Femur (tissue), 1 donor: ENCODE measurements at places on chromosomes 5 and 9.
A peak's percentile ranks its signal among the peaks of the same experiment; 100 is the strongest.

DNA sequence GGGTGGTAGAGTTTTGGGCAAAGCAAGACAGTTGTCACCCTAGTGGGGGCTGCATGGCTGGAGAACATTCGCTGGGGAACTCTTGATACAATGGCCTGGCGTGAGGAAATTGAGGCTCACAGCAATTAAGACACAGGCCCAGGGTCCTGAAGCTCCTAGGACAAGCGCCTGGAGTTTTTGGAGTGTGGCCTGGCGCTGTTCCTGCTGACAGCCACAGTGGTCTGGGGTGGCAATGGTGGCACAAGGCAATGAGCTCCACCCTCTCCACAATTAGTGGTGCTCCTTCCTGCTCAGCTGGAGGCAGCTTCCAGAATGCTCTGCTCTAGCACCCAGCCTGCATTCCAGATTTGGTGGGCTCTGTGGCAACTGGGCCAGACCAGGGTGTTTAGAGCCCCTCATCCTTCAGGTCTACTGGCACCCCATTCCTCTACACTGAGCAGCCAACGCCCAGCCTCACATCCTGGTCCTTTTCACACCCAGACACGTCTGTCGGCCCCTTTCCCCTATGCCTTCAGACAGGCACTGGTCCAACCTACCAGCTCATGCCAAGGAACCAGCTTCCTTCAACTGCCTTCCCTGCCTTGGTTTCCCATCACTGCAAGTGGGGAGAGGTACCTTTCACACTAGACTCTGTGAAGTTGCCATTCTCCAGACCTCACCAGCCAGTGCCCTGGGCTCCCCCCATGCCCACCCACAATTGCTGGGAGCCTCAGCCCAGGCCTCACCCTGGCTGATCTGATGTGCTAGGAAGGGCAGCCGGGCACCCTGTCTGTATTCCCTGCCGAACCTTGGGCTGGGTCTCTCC is 138.1 kb upstream of the COL5A1 start:
- no peak for DNase-seq

- DNase-seq: no peak
These were observed 4.6 kb upstream of the ISL1 start for GRCh38 chr5:51378448-51379330.

DNA sequence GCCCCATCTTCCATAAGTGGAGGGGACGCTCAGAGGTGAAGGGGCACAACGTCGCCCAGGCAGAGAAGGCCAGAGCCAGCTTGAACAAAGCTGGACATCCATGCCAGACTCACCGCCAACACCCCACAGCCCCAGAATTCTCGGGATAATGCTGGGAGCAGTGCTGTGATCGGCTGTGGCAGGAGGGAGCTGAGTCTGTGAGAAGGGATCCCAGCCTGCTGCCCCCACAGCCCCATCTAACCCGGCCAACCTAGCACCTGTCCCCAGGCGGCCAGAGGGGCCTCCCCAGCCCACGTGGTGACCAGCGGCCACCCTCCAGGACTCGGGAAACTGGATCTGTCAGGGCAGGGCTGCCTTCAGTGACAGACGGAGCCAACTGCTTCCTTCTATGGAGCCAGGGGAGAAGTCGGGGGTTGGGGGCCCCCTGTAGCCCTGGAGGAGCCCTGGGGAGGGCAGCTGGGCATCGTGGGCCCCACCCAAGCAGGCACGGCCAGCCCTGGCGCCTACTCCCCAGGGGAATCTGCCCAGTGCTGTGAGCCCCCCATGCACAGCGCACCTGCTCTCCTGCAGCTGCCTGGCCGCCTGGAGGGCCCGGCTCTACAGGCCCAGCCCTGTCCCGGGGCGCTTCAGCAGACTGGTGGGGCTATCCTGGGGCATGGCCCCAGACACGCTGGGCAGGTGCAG is 6.0 kb downstream of the BRD3 start:
- DNase-seq: peak; percentile 84

- DNase-seq: no peak
These were observed 252.9 kb downstream of the HSPA4 start for GRCh38 chr5:133304707-133305216.

DNA sequence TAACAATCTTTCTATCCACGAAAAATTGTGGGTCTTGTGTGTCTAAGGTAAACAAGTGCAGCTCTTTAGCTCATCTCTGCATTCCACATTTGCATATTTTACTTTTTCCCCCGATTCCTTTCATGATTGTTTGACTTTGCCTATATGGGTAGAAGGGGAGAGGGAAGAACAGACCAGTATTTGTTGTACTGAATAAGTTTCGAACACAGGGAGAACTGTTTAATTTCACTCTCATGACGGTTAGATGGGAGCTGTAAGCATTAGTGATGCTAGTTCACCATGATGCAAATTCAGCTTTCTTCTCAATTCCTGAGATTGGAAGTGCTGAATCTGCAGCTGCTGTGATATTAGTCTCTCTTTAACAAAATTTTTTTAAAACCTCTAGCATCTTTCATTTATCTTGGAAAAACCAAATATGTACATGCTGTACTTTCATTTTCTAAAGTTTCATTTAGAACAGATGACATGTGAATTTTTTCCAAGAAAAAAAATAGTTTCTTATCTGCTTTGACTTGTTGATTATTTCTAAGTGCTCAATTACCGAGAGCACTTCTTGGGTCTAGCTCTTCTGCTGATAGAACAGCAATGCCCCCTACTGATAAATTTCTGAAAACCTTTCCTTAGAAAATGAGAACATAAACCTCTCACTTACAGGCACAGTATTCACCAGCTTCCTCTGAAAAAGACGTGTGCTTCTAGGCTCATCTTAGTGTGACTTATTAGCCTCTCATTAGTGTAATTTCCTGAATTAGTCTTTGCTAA is 149.5 kb downstream of the BAAT start:
- no peak for DNase-seq

DNA sequence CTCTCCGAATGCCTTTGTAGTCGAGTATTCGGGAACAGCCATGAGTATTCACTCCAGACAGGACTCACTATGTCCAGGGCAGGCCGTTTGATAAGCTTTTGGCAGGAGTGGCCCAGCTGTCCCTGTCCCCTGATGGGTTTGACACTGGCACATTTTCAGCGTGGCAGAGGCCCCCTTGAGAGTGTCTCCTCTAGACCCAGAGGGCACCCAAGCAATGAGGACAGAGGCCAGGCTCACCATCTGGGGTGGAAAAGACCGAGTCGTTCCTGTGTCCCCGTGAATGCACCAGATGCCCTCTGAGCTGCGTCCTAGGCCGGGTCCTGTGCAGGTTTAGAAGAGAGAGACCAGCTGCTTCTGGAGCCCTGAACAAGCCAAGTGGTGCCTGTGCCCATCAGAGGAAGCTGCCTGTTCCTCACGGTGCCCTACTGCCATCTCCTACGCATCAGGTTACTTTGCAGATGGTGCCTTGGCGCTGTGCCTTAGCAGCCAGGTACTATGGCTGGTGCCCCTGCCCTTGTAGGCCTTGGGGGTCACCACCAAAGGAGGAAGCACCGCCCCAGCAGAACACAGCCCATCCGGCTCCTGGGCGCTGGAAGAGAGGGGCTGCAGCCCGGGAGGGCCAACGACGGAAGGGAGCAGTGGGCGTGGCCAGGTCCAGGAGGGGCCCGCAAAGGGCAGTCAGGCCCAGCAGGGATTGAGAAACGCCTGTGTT is 42.4 kb downstream of the LRSAM1 start:
- no peak for DNase-seq

- DNase-seq: no peak
These were observed 46.9 kb downstream of the ARHGEF37 start for GRCh38 chr5:149628221-149628620.

- peak; percentile 77 for DNase-seq
These were observed 5.2 kb downstream of the FAT2 start for GRCh38 chr5:151585970-151586369.

DNA sequence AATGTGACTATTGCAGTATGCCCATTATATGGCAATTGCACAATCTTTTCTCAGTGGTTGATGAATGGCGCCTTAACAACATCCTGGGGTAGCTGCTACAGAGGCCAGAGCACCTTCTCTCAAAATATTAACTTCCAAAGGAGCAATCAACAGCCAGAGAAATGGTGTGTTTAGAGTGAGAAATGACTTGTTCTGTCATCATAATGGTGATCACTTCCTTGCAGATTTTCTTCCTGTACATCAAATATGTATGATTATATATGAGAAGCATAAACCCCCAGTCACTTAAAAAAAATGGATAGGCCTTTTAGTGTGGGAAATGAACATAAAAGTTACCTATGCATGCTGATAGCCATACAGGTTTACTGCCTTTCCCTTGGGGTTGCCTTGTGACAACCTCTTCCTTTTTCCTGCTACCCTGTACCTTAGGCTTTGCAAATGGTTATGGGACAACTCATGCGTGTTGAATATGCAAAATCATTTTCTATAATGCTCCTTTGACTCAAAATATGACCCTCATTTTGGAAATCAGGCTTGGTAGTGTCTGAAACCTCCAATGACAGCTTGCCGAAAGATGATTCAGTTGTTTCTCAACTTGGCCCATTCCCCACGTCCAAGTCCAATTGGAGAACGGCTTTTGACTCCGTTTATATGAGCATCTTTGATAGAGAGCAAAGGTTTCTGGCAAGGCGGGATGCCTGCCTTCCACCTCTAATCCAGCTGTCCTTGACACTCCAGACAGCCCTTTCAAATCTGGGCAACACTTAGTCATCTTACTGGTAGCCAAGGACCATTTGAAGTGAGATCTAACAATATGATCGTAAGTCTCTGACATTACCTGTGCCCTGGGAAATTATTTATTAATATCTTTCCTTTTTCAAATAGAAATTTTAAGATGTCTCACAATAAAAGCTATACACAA is 69.3 kb downstream of the SLC1A1 start:
- DNase-seq: no peak

DNA sequence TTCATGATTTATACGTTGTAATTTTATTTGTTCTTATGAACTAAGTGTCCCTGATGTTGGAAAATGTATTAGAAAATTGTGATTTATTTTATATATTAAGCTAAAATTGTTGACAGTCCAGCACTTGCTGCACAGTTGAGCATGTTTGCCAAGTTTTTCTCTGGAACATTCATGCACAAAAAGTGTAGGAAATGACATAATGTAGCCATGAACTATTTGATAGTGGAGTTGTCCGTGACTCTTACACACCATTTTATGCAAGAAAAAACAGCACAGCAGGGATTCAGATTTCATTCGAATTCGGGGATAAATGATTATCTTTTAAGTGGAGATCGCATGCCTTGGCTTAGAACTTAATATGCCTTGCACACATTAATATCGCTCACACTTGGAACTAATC is 708.6 kb upstream of the WWC1 start:
- no peak for DNase-seq

- DNase-seq: no peak
These were observed 71.2 kb downstream of the AK8 start for GRCh38 chr9:132806723-132807421.

- DNase-seq: no peak
These were observed 173.6 kb downstream of the GAPVD1 start for GRCh38 chr9:125434986-125435775.

DNA sequence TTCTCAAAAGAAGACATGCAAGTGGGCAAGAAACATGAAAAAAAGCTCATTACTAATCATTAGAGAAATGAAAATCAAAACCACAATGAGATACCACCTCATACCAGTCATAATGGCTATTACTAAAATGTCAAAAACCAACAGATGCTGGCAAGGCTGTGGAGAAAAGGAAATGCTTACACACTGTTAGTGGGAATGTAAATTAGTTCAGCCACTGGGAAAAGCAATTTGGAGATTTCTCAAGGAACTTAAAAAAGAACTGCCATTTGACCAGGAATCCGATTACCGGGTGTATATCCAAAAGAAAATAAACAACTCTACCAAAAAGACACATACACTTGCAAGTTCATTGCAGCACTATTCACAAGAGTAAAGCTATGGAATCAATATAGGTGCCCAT is 595.4 kb upstream of the RIOK2 start:
- DNase-seq: no peak

DNA sequence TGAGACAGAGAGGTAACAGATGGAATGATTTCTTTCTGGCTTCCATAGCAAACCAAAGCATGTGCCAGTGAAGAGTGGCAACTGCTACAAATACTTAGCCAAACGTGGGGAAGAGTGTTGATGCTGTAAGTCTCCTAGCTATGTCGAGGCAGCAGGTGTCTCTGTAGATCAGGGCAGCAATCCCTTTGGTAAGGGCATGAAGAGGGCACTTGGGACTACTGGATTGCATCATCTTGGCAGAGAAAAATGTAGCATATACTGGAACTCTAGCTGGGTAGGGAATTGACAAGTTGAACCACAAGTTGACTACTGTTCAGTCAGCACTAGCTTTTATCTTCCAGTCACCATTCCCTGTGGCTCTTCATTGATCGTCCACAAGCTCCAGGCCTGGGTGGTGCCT is 75.8 kb downstream of the GHR start:
- DNase-seq: no peak

GRCh38 chr5:131252824-131253171 is 11.1 kb upstream of the CDC42SE2 start:
- DNase-seq: peak; percentile 57

DNA sequence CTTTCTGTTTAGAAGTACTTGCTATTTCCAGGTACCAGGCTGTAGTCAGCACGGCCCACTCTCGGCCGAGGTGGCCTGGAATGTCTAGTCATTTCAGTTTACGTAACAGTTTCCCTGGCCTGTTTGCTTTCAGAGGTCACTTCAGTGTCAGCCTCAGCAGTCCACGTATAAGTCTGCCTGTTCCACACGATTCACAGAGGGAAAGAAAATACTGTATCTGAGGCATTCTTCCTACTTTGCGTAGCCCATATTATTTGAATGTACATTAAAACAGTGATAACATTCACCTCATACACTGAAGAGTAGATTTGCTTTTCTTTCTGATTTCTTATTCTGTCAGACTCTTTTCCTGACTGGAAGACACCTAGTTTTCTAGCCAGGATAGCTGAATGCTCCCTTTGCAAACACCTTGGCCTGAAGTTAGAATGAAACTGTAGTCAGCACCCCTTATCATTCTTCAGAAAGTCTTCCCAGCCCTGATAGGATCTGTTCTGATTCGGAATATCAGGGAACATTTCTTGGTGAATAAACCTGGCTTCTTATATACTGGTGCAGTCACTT is 140.9 kb downstream of the AOPEP start:
- peak; percentile 75 for DNase-seq

DNA sequence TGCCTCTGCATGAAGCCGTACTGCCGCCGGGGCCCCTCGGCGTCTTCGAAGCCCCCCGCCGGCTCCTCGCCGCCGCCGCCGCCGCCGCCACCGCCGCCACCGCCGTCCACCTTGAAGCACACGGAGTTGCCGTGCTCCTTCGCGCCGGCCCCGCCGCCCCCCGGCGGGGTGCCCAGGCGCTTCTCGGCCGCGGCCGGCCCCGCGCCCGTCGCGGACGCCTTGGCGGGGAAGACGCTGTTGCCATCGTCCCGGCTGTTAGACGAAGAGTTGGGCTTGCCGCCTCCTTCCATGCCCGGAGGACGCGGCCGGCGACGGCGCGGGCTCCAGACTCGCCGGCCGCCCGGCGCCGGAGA is 400 bp downstream of the HCN1 start:
- DNase-seq: no peak

DNA sequence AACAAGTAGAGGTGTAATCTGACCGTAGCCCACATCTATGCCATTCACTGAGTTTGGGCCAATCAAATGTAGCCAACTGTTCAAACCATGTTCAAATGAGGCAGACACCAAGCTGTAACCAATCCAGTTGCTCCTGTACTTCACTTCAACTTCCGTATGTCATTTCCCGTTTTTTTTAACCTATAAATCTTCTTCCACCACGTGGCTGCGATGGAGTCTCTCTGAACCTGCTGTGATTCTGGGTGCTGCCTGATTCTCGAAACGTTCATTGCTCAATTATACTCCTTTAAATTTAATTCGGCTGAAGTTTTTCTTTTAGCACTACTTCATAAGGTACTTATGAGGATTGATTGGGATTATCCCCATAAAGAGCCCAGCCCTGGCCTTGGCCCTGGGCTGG is 179.7 kb downstream of the PIK3R1 start:
- no peak for DNase-seq
